ENCODE measurements at places on chromosomes 2 and 18.
A peak's percentile ranks its signal among the peaks of the same experiment; 100 is the strongest.

DNA sequence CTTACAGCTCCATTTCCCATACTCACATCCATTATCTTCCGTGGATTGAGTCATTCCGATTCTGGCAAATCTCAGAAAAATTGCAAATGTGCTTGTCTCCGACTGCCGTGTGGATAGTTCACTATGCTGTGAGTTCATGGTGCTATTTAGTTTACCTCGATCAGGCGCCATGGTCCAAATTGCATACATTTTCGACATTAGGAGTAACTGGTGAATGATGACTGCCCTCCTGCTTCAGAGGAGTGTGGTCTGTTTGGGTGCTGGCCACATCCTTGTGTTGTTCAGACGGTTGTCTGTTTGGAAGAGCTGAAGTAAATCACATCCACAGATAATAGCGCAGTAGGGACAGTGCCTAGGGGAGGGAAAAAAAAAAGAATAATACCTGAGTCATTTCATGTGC lies 439.5 kb downstream of the ZNF516 start:
- no peaks in the 10 kb centered on the region for H3K4me1 ChIP-seq
- no peak overlapping the region for H3K4me3 ChIP-seq
- H3K36me3 ChIP-seq, result no peaks in the 10 kb centered on the region
- H3K27ac ChIP-seq, result no peak overlapping the region
- no peaks in the 10 kb centered on the region for H3K27me3 ChIP-seq

DNA sequence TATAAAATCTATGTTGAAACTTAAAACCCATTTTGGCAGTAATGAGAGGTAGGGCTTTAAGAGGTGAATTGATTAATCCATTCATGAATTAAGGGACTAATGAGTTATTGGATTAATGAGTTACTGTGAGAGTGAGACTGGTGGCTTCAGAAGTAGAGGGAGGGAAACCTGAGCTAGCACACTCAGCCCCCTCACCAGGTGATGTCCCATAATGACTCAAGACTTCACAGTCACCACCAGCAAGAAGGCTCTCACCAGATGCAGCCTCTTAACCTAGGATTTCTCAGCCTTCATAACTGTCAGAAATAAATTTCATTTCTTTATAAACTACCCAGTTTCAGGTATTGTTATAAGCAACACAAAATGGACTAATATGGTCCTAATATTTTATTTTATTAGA lies 621.7 kb upstream of the ACVR2A start:
- H3K36me3 ChIP-seq, result no peaks in the 10 kb centered on the region
- H3K27me3 ChIP-seq, result no peaks in the 10 kb centered on the region
- no peak overlapping the region for H3K4me3 ChIP-seq
- H3K27ac ChIP-seq, result no peak overlapping the region

GRCh38 chr2:207149249-207150213 lies 16.2 kb downstream of the KLF7 start:
- H3K36me3 ChIP-seq, result peaks cover 4% of the 10 kb centered on the region
- no peaks in the 10 kb centered on the region for H3K4me1 ChIP-seq
- H3K4me3 ChIP-seq, result no peak overlapping the region
- DNase-seq, result no peak
- no peaks in the 10 kb centered on the region for H3K27me3 ChIP-seq

GRCh38 chr2:240787521-240788472 lies 32.2 kb downstream of the KIF1A start:
- peaks cover 8% of the 10 kb centered on the region for H3K4me1 ChIP-seq
- no peaks in the 10 kb centered on the region for H3K27me3 ChIP-seq
- no peak overlapping the region for H3K4me3 ChIP-seq
- no peaks in the 10 kb centered on the region for H3K36me3 ChIP-seq
- DNase-seq, result no peak

GRCh38 chr2:29390136-29390535 lies 274.9 kb downstream of the CLIP4 start:
- DNase-seq, result no peak
- H3K27ac ChIP-seq, result no peak overlapping the region
- H3K4me1 ChIP-seq, result no peaks in the 10 kb centered on the region

DNA sequence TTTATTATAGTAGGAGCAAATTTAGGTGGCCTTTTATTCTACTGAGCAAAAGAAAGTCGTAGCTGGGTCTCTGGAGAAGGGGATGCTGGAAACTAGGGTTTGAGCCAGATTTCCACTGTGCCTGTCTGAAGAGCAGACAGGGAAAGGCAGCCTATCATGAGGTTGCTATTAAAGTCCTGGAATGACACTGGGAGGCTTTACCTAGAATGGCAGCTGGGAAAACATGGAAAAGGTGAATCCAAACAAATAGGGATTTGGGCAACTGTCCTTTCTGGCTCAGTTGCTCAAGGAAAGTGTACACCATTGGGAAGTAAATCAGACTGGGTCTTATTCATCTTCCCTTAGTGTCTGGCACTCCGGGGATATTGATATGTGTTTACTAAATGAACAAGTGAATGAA lies 154.6 kb downstream of the MTX2 start:
- DNase-seq, result no peak
- H3K27ac ChIP-seq, result no peak overlapping the region
- H3K27me3 ChIP-seq, result peaks cover 5% of the 10 kb centered on the region
- no peak overlapping the region for H3K4me3 ChIP-seq
- H3K36me3 ChIP-seq, result no peaks in the 10 kb centered on the region

GRCh38 chr2:66845307-66845706 lies 410.4 kb downstream of the MEIS1 start:
- no peak overlapping the region for H3K4me3 ChIP-seq
- no peak overlapping the region for H3K27ac ChIP-seq
- H3K27me3 ChIP-seq, result no peaks in the 10 kb centered on the region

- no peaks in the 10 kb centered on the region for H3K4me1 ChIP-seq
- H3K36me3 ChIP-seq, result no peaks in the 10 kb centered on the region
- no peaks in the 10 kb centered on the region for H3K27me3 ChIP-seq
- H3K27ac ChIP-seq, result no peak overlapping the region
- H3K4me3 ChIP-seq, result no peak overlapping the region
These were observed 270.8 kb downstream of the NYAP2 start for GRCh38 chr2:225670111-225670974.

- no peaks in the 10 kb centered on the region for H3K36me3 ChIP-seq
- H3K4me1 ChIP-seq, result no peaks in the 10 kb centered on the region
- DNase-seq, result no peak
- no peaks in the 10 kb centered on the region for H3K27me3 ChIP-seq
- H3K4me3 ChIP-seq, result no peak overlapping the region
These were observed 113.0 kb downstream of the ATP9B start for GRCh38 chr18:79182047-79182713.

- H3K27ac ChIP-seq, result no peak overlapping the region
- DNase-seq, result no peak
- peaks cover 3% of the 10 kb centered on the region for H3K4me1 ChIP-seq
- no peaks in the 10 kb centered on the region for H3K36me3 ChIP-seq
- no peaks in the 10 kb centered on the region for H3K27me3 ChIP-seq
These were observed 45.6 kb upstream of the SLC14A2 start for GRCh38 chr18:45569566-45570275.

DNA sequence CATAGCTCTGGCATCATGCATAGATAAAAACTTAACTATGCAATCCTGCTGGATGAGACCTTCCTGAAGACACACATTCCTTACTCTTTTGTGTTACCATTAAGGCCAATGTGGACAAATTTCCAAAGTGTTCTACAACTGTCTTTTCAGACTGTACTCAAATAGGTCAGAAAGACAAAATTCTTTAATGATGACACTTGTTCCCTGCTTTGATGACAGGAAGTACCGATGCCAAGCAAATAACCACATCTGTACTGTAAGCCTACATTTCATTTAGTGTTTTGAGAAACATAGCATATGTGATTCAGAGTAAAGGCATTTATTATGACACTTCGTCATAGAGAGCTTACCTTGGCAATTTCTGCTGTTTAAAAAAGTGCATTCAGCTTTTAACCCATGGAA lies 55.0 kb downstream of the PMAIP1 start:
- no peak overlapping the region for H3K27ac ChIP-seq
- H3K4me3 ChIP-seq, result no peak overlapping the region
- H3K4me1 ChIP-seq, result peaks cover 25% of the 10 kb centered on the region
- no peak for DNase-seq

- no peaks in the 10 kb centered on the region for H3K4me1 ChIP-seq
- DNase-seq, result no peak
- peak overlapping the region; percentile 8 for H3K27ac ChIP-seq
These were observed 33.7 kb upstream of the WDR75 start for GRCh38 chr2:189407281-189408209.

- peaks cover 2% of the 10 kb centered on the region for H3K4me1 ChIP-seq
These were observed 39.2 kb downstream of the UNC50 start for GRCh38 chr2:98647636-98648035.

- peaks cover 65% of the 10 kb centered on the region for H3K27me3 ChIP-seq
- no peak for DNase-seq
- no peaks in the 10 kb centered on the region for H3K4me1 ChIP-seq
- H3K4me3 ChIP-seq, result no peak overlapping the region
These were observed 3.1 kb downstream of the TWIST2 start for GRCh38 chr2:238851026-238851425.

GRCh38 chr2:121754851-121755236 lies 607 bp upstream of the TSN start:
- H3K4me3 ChIP-seq, result peak overlapping the region; percentile 52
- DNase-seq, result no peak
- peaks cover 3% of the 10 kb centered on the region for H3K4me1 ChIP-seq
- no peak overlapping the region for H3K27ac ChIP-seq
- H3K27me3 ChIP-seq, result no peaks in the 10 kb centered on the region

DNA sequence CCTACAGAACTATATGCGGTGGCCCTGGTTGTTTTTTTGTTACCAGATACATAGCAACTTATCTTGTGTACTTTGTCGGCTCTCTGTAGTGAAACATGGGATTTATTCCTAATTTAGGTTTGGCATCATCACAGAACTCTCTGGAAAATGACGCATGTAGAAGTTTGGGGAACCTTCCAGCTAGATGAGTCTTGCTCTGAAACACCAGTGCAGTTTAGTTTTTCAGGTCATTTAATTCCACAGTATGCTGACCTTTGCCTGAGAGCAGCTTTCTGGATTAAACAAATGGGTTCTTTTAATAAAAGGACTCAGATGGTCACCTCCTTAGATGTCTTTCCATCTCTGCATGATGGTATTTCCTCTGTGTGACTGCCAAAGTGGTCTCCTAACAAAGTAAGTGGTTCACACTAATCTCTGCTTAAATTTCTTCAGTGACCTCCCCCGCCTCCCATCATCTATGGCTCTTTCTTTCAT lies 39.9 kb downstream of the MYO3B start:
- DNase-seq, result no peak
- no peaks in the 10 kb centered on the region for H3K36me3 ChIP-seq
- no peak overlapping the region for H3K27ac ChIP-seq
- no peak overlapping the region for H3K4me3 ChIP-seq

DNA sequence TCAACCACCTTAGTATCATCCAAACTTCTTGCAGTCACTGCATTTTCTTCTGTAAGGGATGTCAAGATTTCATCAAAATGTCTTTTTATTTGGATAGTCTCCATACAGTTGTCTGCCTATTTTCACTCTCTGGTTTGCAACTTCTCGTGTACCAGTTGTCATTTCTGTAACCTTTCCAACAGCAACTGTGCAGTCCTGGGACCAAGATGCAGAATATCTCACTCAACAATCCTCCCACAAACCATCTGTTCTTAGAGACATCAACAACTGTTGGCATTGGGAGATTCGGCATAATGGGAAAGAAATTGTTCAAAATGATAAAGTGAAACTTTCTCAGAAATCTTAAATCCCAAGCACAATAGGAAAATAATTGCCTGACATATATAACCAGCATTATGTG lies 933.6 kb upstream of the SLC39A10 start:
- H3K27ac ChIP-seq, result no peak overlapping the region
- H3K36me3 ChIP-seq, result no peaks in the 10 kb centered on the region
- no peak overlapping the region for H3K4me3 ChIP-seq
- H3K27me3 ChIP-seq, result no peaks in the 10 kb centered on the region
- no peaks in the 10 kb centered on the region for H3K4me1 ChIP-seq

- H3K4me3 ChIP-seq, result no peak overlapping the region
- peaks cover 31% of the 10 kb centered on the region for H3K36me3 ChIP-seq
- H3K27ac ChIP-seq, result no peak overlapping the region
- no peak for DNase-seq
- no peaks in the 10 kb centered on the region for H3K4me1 ChIP-seq
These were observed 14.6 kb downstream of the UGP2 start for GRCh38 chr2:63856303-63856603.

- no peaks in the 10 kb centered on the region for H3K4me1 ChIP-seq
- no peak overlapping the region for H3K4me3 ChIP-seq
- DNase-seq, result no peak
- no peaks in the 10 kb centered on the region for H3K27me3 ChIP-seq
- H3K36me3 ChIP-seq, result no peaks in the 10 kb centered on the region
- no peak overlapping the region for H3K27ac ChIP-seq
These were observed 102.1 kb upstream of the SPHKAP start for GRCh38 chr2:228283491-228284171.

DNA sequence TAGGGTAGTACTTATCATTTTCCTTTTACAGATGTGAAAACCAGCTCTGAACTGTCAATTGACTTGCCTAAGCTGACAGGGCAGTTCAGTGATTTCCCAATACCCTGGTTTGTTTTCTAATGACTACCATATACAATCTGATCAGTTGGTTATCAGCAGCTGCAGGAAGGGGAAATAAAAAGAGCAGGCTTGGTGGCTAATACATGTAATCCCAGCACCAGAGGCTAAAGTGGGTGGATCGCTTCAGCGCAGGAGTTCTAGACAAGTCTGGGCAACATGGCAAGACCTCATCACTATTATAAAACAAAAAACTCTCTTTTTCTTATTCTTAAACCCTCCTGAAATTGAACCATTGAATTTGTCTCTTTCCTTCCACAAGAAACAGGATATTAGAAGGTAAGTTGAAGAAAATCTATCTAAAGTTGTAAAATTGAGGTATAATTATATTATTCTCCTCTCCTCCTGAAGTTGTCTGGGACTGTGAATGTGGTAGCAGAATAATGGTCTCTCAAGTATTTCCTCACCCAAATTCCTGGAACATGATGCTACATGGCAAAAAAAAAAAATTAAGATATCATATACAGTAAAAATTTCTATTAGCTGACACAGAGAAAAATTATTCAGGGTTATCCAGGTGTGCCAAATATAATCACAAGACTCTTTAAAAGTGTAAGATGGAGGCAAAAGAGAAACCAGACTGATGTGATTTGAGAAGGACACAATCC lies 1441.6 kb downstream of the SUCLG1 start:
- no peaks in the 10 kb centered on the region for H3K36me3 ChIP-seq
- H3K4me3 ChIP-seq, result no peak overlapping the region
- DNase-seq, result no peak
- H3K4me1 ChIP-seq, result no peaks in the 10 kb centered on the region
- H3K27ac ChIP-seq, result no peak overlapping the region

GRCh38 chr2:121888189-121888557 lies 132.7 kb downstream of the TSN start:
- H3K36me3 ChIP-seq, result no peaks in the 10 kb centered on the region
- no peak overlapping the region for H3K4me3 ChIP-seq
- H3K27me3 ChIP-seq, result no peaks in the 10 kb centered on the region

- no peak overlapping the region for H3K4me3 ChIP-seq
- H3K27ac ChIP-seq, result peak overlapping the region; percentile 49
- DNase-seq, result no peak
- no peaks in the 10 kb centered on the region for H3K36me3 ChIP-seq
- H3K4me1 ChIP-seq, result peaks cover 8% of the 10 kb centered on the region
These were observed 34.7 kb downstream of the ROCK2 start for GRCh38 chr2:11309706-11310105.

- H3K36me3 ChIP-seq, result no peaks in the 10 kb centered on the region
- no peaks in the 10 kb centered on the region for H3K27me3 ChIP-seq
- no peak overlapping the region for H3K4me3 ChIP-seq
- no peak for DNase-seq
- H3K27ac ChIP-seq, result no peak overlapping the region
- H3K4me1 ChIP-seq, result no peaks in the 10 kb centered on the region
These were observed 162.4 kb downstream of the HDAC4 start for GRCh38 chr2:239238381-239238780.

All from large intestine (tissue), 12 donors.